ENCODE measurements at places on chromosomes 1 and 21. TPM values are rescaled to one million over a fixed set of nuclear protein-coding genes. Genes with fewer than 3 reads are reported as not detected.

The METTL13 gene
- 13.0 TPM for total RNA-seq

The TNFAIP8L2 gene
- total RNA-seq, result not detected

The SLC30A2 gene
- not detected for total RNA-seq

The MAP10 gene
- total RNA-seq, result 2.2 TPM

The LCE1C gene
- total RNA-seq, result not detected

DNA sequence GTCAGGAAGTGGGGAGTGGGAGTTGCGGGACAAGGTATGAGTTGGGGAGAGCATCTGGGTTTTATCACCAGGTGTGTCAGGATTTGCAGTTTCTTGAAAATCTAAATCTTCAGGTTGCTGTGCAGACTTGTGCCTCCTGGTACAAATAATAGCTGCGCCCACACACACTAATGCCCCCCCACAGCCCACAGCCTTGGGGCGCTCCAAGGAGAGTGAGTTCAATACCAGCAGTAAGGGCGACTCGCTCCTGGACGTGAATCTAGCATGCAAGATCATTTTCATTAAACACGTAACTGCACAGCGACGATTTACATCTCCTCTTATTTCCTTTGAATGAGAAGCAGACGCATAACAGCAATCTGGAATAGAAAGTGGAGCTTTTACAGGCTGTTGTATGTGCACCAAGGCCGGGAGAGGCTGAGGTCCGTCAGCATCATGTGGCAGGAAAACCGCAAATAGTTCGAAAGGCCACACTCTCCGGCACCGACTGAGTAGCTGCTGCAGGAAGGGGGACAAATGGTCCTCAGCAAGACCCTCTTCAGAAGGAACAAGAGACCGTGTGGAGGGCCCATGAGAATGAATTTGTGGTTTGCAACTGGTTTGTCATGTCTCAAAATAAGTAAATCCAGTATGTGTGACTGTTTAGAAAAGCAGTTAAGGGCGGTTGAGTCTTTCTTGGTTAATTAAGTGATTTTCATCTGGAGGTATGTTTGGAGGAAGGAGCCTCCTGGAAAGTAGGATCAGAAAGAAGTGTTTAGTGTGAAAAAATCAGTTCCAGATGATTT is 439.5 kb downstream of the SMYD3 start:
- peak; percentile 67 for DNase-seq

- DNase-seq, result peak; percentile 15
These were observed 76.5 kb downstream of the VWA5B1 start for GRCh38 chr1:20367116-20367585.

DNA sequence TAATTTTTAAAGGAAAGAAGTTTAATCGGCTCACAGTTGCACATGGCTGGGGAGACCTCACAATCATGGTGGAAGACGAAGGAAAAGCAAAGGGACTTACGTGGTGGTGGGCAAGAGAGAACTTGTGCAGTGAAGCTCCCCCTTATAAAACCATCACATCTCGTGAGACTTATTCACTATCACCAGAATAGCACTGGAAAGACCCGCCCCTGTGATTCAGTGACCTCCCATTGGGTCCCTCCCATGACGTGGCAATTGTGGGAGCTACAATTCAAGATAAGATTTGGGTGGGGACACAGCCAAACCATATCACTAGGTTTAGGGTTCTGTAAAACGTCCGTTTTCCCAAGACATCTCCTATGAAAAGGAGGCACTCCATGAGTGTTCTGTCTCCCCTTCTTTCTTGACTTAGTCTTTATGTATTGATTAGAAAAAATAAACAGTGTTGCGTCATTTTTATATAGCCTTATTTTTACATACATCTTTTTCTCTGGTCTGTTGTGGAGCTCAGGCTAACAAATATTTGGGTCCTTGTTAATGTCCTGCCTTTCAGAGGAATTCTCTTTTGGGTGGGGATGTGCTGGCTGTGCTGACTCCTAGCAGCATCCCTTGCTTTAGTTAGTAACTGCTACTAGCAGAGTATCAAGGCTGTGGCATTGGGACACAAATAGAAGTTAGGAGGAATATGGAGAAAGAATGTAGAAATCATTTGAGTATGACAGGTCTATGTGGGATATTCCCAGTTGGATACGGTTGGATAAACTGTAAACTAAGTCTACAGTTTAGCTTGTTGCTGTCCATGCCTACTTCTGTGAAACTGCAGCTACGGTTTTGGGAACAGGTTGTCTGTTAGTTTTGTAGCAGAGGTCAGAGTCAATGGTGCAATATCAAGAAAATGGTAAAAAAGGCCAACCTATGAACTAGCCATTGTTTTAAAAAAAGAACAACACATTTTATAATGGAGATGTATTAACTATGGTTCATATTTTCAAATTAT is 23.5 kb downstream of the BACH1 start:
- DNase-seq, result no peak

DNA sequence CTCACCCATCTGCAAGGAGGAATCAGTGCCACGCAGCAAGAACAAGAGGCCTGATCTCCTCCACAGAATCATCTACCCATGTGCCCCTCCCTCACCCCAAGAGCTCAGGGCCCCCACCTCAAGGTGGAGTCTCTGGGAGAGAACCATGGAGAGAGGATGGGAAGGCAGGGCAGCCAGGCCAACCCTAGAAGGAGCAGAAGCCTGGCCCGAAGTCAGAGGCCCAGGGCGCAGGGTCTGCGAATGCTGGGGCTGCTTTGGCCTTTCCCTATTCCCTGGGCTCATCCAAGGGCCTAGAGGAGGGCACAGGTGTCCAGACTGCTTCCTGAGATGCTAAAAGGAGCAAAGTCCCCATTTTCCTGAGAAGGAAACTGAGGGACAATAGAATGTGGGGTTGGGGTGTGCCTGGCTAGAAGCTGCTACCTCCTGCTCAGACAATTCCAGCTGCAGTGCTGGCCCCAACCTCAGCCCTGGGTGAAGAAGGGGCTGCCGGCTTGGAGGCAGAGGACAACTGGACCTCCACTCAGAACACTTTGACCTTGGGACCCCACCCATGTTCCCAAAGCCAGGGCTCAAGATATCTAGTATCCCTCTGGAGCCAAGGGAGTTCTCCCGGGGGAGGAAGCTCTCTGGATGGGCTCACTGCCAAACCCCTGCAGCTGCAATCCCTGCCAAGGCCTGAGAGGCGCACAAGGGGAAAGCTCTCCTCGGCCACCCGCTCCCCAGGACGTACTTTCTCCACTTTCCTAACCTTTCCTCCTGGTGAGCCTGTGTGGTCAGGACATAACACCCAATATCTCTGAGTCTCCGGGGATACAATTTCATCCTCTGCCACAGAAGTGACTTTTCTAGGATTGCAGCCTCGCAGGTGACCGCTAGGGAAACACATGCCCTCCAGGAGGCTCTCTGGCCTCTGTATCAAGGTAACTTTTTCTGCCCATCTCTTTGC is 16.6 kb upstream of the LEMD1 start:
- peak; percentile 70 for DNase-seq

GRCh38 chr1:5267603-5268235 is 613.3 kb downstream of the AJAP1 start:
- no peak for DNase-seq

DNA sequence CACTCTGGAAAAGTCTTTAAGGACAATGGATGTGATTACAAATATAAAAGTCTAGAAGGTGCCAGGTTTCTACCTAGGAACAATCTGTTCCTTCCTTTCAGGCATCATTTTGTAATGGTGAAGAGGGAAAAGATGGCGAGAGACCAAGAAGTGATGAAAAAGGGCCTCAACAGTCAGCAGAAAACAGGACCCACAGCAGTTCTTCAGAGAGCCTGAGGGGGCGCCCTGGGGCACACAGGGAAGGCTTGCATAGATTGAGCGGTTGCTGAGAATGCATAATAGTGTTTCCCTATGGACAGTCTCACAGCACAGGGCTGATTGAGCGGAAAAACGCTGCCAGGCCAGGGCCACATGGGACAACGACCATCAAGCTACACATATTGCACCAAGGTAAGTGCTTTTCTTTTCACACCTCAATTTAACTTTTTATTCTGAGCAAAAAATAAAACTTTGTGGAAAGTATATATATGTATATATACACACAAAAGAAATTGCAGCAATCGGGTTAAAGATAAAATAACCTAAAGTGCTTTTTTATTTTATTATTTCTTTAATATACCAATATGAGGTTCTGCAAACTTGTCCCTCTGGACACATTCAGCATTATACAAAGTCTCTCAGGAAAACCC is 3.1 kb upstream of the YRDC start:
- DNase-seq, result peak; percentile 77

DNA sequence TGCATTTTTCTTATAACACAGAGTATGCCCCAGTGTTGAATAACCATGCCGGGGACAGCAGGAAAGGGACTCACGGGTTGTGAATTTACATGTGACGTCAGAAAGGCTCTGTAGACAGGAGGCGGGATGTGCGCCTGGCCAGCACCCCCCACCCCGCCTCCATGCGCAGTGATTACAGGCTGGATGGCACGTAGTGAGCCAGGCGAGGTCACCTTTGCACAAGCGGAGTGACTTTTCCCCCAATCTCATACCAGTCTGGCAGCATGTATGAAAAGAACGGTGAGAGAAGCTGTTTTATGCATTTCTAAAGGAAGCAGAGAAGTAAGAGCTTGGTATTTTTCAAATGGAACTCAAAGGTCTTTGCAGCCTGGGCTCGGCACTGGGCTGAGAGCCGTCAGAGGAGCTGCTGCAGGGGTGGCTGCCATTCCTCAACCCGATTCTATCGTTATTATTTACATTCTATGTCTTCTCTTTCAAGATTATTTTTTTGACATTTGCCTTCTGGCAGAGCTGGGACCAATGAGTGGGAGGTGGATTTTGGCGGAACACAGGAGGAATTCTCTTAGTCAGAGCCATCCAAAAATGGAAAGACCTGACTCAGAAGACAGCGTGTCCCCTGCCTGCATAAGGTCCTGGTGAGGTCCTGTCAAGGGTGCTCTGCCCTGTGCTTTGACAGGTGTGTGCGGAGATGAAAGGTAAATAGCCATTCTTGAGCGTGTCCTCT is 115.6 kb upstream of the SLC45A1 start:
- DNase-seq, result peak; percentile 96

GRCh38 chr1:201080135-201080534 is 32.1 kb downstream of the CACNA1S start:
- DNase-seq, result no peak

GRCh38 chr1:82299656-82300055 is 498.9 kb downstream of the ADGRL2 start:
- DNase-seq, result no peak

- no peak for DNase-seq
These were observed 311.3 kb upstream of the ZP4 start for GRCh38 chr1:238201992-238202391.

DNA sequence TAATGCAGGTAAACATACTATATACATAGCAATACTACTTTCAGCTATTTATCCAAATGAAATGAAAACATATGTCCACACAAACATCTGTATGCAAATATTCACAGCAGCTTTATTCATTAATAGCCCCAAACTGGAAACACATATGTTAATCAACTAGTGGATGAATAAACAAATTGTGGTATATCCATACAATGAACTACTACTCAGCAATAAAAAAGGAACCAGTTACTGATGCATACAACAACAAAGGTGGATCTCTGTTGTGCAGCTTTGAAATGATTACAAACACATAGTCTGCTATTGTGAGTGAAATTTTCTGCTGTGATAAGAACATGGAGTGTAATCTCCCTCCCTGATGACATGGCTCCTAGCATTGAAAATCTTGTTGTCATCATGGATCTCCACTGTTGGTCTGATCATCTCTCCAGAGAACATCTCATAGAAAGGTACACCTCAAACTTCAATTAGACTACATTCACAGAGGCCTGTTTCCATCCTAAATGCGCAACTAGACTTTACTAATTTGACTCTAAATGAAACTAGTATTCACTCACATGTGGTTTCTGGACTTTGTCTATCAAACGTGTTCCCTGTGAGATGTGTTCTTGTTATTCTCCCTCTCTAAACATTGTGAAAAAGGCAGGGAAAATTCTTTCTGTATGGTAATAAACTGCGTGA is 10.7 kb downstream of the INTS7 start:
- no peak for DNase-seq

DNA sequence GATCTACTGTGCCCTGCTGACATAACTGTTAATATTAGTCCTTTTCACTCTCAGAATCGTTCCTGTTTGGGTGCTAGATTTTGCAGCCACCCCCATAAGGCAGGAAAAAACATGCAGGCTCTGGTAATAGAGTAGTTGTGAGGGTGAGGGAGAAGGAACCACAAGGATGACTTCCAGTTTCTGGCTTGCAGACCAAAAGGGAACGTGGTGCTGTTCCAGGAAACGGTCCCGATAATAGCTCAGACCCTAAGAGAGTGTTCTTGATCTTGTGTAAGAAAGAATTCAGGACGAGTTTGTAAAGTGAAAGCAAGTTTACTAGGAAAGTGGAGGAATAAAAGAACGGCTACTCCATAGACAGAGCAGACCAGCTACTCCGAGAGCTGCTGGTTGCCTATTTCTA is 50.7 kb upstream of the RHOU start:
- DNase-seq, result peak; percentile 26

- DNase-seq, result no peak
These were observed 3.0 kb upstream of the TMEM35B start for GRCh38 chr1:34988147-34988546.

- DNase-seq, result peak; percentile 98
These were observed at the start of gene BSDC1 for GRCh38 chr1:32394141-32394889. BSDC1 (minus strand) TSS chr1:32394441; CDS start chr1:32394414, 27 bp downstream.

GRCh38 chr1:161505686-161506085 is 429 bp downstream of the FCGR2A start:
- DNase-seq, result no peak

GRCh38 chr1:210695026-210695425 is 366.3 kb downstream of the HHAT start:
- no peak for DNase-seq

DNA sequence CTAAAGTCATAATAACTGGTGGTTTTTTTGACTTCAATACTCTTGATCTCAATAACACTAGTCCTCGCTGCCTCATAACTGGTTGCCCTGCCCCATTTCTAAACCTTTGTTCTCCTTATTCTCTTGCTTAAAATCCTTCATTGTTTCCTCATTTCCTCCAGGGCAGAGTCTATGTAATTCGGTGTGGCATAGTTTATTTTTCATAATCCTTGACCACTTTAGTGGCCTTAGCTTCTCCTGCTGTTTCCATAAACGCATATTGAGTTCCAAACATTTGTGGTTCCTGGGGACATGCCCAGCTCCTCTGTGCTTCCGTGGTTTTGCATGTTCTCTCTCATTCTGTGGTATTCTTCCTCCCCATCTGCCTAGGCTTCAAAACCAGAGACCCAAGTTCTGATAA is 19.0 kb upstream of the TLCD4 start:
- peak; percentile 26 for DNase-seq

- DNase-seq, result no peak
These were observed 14.5 kb downstream of the SLC6A17 start for GRCh38 chr1:110164725-110165350.

GRCh38 chr1:89989799-89990198 is 5.1 kb upstream of the ZNF326 start:
- no peak for DNase-seq
